ENCODE measurements at places on chromosomes 7 and 10.

GRCh38 chr10:13716081-13717071, 129.6 kb downstream of the PRPF18 start:
- no peak for DNase-seq

- DNase-seq: no peak
Measured at GRCh38 chr7:54932818-54933543, 85.8 kb upstream of the EGFR start.

DNA sequence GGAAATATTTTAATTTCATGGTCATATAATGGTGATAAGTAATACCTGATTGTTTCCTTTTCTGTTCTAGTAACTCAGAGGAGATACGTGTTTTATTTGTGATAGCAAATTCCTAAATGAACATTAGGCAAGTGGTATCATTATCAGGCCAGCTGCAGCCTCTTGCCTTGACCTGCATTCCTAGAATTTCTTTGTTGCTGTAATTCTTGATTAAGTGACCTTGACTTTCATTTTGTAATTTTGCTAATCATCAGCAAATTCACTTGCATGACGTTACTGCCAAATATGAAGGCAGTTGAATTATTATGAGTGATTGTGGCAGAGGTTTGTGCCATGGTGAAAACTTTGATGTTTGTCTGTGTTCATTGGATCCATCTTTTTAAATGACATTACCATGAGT, 5.6 kb upstream of the AS3MT start:
- no peak for DNase-seq

DNA sequence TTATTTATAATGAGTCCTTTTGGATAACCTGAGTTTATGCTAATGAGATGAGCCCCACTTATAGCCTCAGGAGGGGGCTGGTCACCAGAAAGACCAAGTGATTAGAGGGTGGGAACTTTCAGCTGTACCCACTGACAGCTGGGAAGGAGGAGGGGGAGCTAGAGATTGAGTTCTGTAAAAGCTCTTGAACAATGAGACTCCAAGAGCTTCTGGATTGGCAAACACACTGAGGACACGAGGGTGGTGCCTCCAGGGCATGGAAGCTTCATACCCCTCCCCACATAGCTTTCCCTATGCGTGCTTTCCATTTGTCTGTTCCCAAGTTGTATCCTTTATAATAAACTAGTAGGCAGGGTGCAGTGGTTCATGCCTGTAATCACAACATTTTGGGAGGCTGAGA, 20.3 kb downstream of the MRPS24 start:
- no peak for DNase-seq

DNA sequence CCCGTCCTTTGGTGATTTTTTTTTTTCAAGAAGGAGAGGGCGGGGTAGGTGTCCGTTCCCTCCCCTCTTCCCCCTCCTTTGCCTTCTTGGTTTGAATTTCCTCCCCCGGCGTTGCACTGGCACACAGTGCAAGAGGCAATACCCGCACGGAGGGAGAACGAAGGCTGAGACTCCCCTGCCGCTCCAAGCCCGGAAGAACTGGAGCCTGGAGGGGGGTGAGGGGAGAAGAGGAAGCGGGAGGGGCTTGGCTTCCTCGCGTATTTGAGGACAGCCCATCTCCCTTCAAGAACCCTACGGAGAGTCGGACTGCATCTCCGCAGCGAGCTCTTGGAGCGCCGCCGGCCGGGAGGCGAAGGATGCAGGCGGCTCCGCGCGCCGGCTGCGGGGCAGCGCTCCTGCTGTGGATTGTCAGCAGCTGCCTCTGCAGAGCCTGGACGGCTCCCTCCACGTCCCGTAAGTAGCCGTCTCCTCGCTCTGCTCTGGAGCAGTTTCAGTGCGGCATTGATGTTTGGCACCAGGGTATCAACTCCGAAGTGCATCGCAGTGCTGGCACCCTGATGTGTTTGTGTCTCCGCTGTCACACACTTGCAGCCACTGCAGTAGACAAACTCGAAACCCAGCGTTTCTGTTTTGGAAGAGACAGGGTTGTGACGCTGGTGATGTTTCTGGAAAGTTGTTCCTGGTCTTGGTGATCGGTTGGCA, at the start of gene CNTNAP2:
TSS of gene CNTNAP2 (plus strand) at position 281 of the 702 bp plus-strand sequence. CDS start at position 357, 76 bp downstream.
- no peak for DNase-seq

- DNase-seq: no peak
Measured at GRCh38 chr10:19606968-19607367, 209.3 kb upstream of the PLXDC2 start.

GRCh38 chr10:114402233-114402632, 2.1 kb downstream of the AFAP1L2 start:
- no peak for DNase-seq

DNA sequence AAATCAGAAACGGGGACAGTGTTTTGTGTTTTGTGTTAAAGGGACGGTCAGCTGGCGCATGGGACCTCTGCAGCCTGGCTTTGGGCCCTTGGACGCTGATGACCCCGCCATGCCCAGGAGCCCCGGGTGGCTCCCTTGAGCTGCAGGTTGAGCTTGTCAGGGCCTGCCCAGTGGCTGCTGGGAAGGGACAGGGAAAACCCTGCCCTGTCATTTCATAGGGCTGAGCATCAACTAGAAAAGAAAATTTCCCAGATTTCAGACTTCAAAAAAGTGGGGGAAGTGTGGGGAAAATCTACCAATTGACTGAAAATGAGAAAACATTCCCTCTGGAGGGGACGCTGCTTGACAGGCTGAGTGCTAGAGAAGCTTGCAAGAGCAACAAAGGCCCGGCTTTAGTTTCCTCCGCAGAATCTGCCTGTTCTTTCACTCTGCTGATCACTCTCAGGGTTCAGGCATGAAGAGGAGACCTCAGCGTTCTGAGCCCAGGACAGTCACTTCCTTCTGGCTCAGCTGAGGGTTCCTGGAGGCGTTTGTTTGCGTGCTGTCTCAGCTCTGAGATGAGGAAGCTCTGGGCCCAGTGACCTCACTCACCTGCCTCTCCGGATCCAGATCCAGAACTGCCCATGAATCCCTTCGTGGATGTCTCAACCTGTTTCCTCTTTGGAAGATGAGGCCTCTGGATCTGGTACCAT, 18.6 kb upstream of the DNAJB6 start:
- peak; percentile 58 for DNase-seq

DNA sequence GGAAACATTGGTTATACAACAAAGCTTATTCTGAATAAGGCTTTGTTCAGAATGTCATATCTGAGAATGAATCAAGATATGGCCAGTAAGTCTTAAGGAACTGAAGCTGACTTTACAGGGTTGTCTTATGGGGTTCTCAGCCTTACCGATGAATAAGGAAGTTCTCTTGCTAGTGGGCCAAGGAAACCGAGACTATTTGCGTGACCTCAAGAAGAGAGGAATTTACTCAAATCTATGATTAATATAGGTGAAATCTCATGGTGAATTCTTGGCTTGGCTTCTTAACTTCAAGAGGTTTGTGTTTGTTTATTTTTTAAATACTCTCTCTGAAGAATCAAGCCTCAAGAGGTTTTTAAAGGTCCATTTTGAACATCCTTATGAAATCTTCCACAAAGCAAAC, 4.7 kb upstream of the MRLN start:
- DNase-seq: no peak

GRCh38 chr7:136174477-136175125, 197.4 kb upstream of the MTPN start:
- DNase-seq: no peak

DNA sequence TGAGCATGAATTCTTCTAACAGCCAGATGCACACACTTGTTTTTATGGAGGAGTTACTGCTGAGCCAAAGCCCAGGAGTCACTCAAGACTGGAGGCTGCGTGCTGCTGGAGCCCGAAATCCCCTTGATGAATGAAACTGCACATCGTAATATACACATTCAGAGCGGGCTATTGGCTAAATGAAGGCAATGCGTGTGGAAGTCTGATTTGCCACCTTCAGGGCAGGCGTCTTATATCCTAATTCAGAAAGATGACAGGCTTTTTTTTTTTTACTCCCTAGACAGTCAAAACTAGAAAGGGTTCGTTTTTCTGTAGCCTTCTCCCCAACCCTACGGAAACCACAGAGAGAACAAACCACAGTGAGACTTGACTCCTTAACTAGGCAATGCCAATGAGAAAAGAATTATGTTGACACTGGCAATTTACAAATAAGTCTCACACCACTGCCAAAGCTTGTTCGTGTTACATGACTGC, 227.2 kb upstream of the KLF14 start:
- peak; percentile 85 for DNase-seq

DNA sequence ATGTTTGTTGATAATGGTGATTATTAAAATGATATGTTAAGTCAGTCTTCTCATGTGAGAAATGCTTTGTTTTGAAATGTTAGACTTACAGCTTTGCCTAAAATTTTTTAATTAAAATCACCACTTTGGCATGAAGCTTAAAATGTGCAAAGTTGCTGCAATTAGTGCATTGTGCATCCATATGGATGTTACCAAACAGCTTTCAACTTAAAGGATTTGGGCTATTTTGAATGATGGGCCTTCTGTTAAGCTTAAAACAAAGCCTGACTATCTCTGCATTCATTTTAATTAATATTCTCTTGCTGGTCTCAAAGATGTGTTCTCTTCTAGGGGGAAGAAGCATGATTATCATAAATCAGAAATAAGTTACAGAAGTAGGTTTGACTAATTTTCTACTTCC, 64.6 kb upstream of the FZD1 start:
- no peak for DNase-seq
